ENCODE measurements at places on chromosomes 16 and 17. TPM values are rescaled to one million over a fixed set of nuclear protein-coding genes. Genes with fewer than 3 reads are reported as not detected.

- H3K4me1 ChIP-seq = peaks cover 17% of the 10 kb centered on the region
- no peak overlapping the region for H3K27ac ChIP-seq
- no peaks in the 10 kb centered on the region for H3K27me3 ChIP-seq
- no peaks in the 10 kb centered on the region for H3K36me3 ChIP-seq
- H3K4me3 ChIP-seq = no peak overlapping the region
Measured at GRCh38 chr17:50187394-50187725, 14.1 kb downstream of the COL1A1 start.

DNA sequence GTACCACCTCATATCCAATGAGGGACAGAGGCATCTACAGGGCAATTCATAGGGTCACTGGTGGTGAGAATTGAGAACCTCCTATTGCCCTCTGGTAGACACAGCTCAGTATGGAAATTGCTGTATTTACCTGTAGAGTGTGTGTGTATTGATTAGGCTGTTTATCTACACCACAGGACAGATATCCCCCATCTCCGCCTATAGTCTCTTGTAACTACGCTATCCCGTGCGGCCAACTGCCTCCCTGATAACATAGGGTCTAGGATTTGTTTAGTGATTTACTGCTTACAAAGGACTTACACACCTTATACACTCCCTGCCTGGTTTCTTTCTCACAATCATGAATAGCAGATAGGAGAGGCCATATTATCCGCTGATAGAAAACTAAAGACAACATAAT, 1.7 kb upstream of the STAT3 start:
- no peaks in the 10 kb centered on the region for H3K36me3 ChIP-seq
- DNase-seq = no peak
- H3K4me1 ChIP-seq = peaks cover 11% of the 10 kb centered on the region
- H3K27me3 ChIP-seq = no peaks in the 10 kb centered on the region
- H3K4me3 ChIP-seq = no peak overlapping the region

DNA sequence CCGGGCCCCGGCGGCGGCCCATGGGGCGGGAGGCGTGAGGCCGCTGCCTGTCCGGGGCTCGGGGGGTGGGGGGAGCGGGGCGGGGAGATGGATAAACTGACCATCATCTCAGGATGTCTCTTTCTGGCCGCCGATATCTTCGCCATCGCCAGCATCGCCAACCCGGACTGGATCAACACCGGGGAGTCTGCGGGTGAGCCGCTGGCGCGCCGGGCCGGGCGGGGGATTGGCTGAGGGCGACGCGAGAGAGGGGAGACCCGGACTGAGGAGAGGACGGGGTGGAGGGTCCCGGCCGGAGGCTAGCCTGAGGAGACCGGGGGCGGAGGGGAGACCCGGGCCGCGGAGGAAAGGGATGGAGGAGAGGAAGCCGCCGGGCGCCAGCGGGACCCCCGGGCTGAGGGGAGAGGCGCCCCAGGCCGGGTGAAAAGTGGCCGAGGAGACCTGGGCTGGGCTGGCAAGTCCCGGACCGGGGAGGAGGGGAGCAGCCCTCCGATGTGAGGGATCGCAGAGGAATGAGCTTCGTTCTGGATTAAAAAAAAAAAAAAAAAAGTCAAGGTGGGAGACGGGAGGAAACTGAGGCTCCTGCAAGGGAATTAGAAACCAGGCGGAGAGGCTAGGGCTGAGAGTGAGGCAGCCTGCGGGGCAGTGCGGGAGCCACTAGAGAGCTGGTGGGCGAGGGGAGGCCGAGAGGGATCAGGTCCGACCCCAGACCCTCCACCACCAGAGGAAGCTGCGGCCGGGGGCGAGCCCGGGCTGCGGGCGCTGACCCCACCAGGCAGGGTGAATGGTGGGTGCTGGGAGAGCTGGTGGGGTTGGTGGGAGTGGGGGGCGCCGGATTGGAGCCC, 526 bp downstream of the MOSMO start:
- H3K4me3 ChIP-seq = peak overlapping the region; percentile 99
- no peaks in the 10 kb centered on the region for H3K27me3 ChIP-seq
- no peaks in the 10 kb centered on the region for H3K4me1 ChIP-seq
- peak overlapping the region; percentile 92 for H3K27ac ChIP-seq
- DNase-seq = peak; percentile 20
- no peaks in the 10 kb centered on the region for H3K36me3 ChIP-seq

GRCh38 chr16:67928147-67928546, 3.5 kb downstream of the CTRL start:
- H3K4me1 ChIP-seq = peaks cover 4% of the 10 kb centered on the region
- no peak for DNase-seq
- H3K27me3 ChIP-seq = no peaks in the 10 kb centered on the region

- no peaks in the 10 kb centered on the region for H3K36me3 ChIP-seq
- no peak for DNase-seq
- no peak overlapping the region for H3K27ac ChIP-seq
- H3K4me3 ChIP-seq = no peak overlapping the region
- no peaks in the 10 kb centered on the region for H3K4me1 ChIP-seq
- no peaks in the 10 kb centered on the region for H3K27me3 ChIP-seq
Measured at GRCh38 chr16:26645614-26646013, 421.1 kb upstream of the C16orf82 start.

SPNS2 gene
- 12.4 TPM for total RNA-seq

RNF112 gene
- total RNA-seq = 1.8 TPM
